ENCODE measurements at places on chromosomes 6 and 20.

GRCh38 chr6:144036064-144036834 is 28.2 kb upstream of the PLAGL1 start:
- peak; percentile 13 for DNase-seq

DNA sequence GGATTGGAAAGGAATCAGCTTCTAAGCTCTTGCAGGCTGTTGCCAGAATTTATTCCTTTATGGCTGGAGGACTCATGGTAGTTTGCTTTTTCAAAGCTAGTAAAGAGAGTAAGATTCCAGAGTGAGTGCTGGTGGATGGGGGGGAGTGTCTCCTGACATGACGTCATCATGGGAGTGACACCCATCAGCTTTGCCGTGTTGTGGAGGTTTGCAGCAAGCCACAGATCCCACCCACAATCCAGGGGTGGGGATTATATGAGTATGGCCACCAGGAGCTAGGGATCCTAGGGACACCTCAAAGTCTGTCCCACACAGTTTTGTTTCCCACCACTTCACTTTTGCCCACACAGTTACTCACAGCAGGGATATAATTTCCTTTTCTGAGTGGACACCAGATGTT is 28.7 kb upstream of the PMEPA1 start:
- no peak for DNase-seq

DNA sequence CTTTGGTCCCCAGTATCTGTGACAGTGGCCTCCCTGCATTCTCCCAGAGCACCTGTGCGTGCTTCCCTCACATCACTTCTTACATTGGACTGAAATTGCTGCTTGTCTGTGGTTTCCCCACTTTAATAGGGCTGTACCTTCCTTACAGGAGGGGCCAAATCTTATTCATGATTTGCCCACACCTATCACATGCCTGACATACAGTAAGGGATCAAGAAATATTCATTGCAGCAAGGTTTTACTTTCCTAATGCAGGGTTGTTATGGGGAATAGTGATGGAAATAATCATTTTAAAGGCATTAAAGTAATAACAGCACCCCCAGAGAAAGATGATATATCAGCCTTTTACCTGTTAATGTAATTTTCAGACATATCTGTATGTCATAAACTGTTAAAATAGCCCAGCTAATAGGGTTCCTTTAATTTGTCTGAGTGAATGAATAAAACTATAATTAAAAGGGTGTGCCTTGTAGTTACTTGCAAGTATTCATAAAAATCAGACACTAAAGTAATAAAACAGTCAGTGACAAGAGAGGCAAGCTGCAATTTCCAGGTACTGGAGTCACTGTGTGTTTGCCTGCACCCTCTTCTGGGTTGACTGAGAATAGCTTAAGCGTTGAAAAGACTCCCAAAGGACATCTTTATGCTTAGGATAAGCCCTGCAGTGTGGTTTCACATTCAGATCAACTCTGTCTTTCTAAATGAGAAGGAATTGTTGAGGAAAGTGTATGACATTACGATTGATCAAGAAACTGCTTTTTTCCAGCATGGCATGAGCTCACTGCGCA is 182.7 kb downstream of the PHACTR1 start:
- no peak for DNase-seq

- DNase-seq, result no peak
Observed at GRCh38 chr6:17258749-17259148, 22.4 kb upstream of the RBM24 start.

- no peak for DNase-seq
Observed at GRCh38 chr6:80268865-80269730, 162.6 kb downstream of the BCKDHB start.

DNA sequence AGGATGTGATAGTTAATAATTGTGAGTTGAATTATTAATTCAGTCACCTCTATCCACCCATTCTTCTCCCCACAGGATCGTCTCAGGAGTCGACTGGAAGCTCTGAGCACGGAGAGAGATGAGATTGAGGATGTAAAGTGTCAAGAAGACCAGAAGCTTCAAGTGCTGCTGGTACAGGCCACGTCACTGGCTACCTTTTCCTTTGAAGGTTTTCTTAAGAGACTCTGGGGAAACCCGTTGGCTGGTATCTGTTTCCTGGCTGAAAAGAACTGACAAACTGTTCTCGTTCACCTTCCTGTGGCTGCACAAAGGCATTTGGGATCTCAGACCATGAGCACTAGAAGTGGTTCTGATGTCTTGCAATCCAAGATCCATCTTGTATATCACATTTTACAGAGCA is 3.8 kb downstream of the TRIM15 start:
- peak; percentile 70 for DNase-seq

DNA sequence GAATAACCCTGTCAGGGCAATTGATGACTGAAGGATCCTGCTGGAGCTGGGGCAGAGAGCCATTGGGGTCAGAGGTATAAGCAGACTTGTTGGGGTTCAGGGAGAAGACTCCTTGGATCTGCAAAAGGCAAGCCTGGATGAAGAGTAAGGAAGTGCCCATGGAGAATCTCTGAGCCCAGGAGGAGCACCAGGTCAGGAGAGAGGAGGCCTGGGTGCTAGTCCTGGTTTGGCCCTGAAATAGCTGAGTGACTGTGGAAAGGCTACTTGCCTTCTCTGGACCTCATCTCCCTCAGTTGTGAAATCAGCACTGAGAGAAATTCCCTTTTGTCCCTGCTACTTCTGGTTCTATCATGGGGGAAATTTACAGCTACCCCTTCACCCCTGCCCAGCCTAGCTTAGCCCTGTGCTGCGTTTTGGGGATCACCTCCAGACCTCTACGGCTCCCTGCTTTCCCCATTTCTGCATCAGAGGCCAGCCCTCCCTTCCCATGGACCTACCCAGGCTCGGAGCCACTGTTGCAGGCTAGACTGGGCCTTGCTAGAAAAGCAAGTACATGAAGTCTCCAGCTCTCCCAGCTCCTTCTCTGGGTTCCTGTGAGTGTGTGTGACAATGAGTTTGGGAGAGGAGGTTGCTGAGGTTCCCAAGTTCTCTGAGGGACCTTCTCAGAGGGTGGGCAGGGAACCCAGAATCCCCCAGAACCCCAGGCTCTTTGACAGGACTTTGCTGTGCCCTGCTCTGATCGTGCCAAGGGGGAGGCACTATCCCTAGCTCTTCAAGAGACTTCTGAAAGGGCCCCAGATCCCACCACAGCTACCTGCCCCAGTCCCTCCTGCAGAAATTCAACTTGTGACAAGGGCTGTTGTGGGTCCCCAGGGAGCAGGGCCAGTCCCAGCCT is 2.3 kb upstream of the NCR2 start:
- no peak for DNase-seq

DNA sequence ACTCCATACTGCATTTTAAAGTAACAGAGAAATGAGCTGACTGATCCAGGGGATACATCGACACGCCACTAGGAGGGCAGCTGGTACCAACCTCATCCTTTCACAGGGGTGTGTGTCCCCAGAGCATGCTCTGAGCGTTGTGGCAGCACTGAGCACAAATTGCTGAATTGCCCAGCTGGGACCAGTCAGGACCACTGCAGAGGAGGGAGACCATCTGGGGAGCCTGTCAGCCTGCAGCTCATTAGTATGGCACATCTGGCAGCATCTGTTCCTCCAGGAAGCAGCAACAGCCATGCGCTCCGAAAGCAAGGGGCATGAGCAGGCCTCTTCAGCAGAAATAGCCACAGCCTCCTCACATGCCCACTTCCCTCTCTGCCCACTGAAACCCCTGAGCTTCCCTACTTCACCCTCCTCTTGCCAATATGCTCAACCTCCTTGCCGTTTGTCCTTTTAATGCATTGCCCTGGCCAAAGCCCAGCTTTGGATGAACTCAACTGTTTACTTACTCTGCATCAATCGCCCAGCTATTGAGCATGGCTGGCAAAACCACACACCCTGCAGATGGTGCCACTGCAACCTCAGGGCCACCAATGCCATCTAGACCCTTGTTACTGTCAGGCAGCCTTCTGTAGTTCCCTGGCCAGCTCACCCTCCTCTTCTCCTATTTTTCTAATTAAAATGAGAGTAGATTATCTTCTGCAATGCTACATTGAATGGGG is 77.6 kb upstream of the NEDD9 start:
- DNase-seq, result no peak

GRCh38 chr6:127090051-127090450 is 28.4 kb upstream of the RSPO3 start:
- no peak for DNase-seq

- DNase-seq, result no peak
Observed at GRCh38 chr6:107956181-107956580, 1.8 kb downstream of the SEC63 start.

DNA sequence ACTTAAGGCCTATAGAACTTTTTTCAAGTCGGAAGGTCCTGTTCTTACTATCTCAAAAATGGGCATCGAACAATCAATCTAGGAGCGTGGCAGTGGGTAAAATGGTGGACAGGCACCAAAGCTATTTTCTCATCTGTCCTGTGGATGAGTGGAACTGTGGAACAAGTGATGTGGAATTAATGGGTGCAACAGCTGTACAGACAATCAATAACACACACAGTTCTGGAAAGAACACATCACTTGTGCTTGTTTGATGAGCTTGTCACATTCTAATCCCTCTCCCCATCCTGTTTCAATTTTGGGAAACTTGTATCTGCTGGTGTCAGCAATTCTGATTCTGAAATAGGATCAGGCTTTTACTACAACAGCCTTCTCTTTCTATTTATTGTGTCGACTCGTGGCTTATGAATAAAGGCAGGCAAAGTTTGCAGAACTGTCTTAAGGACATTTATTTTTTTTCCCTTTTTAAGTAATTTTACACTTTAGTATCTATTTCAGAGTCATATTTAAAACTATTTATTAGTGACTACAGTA is 11.5 kb downstream of the RBM24 start:
- no peak for DNase-seq

DNA sequence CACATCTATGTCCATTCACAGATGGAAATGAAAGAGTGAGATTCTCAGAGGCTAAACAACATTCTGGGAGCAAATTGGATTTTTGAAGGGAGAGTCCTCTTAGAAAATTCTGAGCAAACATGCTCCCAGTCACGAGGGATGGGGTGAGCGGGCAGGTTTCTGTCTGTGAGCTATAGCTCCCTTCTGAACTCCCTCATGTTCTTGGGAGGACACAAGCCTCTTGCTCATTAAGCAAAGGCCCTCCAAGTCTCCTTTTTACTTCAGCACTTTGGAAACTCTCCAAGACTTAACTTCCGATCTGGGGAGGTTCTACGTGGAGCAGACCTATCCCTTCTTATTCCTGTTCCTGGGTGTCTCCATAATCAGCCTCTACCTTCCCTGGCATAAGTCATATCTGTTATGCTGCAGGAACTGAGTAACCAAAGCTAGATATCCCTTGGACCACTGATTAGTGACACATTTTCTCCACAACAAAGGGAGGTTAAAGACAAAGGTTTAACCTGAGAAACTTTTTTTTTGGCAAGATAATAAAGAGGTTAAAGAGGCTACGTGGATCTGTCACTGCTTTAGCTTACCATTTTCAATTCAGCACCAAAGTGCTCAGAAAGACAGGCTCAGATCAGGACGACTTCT is 33.0 kb upstream of the SMIM29 start:
- no peak for DNase-seq

DNA sequence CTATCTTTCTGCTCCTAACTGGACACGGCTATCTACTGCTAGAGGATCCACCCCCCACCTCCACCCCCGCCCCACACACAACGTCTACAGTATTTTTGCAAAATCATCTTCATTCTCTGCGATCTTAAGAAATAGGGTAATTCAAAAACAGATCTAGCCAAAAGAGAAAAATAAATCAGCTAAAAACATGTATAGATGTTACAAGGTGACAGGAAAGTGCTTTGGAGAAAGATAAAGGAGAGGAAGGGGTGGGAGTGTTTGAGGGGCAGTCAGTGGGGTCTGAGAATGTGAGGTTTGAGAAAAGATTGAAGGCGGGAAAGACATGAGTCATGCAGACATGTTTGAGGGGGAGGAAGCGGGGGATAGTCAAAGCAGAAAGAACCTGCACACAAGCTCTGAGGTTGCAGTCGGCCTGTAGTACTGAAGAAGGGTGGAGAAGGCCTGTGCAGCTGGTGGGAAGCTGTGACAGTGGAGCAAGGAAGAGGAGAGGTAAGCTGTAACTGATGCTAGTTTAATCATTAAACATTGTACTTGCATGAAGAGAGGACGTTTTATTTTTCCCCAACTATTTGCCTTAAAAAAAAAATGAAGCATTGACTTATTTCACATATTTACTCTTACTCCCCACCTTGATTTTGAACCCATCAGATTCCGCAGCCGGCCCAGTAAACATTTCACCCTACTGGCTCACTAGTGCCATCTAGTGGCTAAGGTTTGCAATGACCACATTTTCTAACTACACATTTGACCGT is 332.6 kb downstream of the ADGRB3 start:
- peak; percentile 65 for DNase-seq

GRCh38 chr6:90468080-90468479 is 118.8 kb downstream of the MAP3K7 start:
- DNase-seq, result peak; percentile 71

GRCh38 chr20:46757754-46758678 is 48.6 kb downstream of the SLC2A10 start:
- peak; percentile 74 for DNase-seq
